Substantia nigra (tissue), 51 donors: ENCODE measurements at places on chromosomes 11 and 22.

GRCh38 chr11:122750049-122750448 lies 88.3 kb upstream of the CRTAM start:
- no peak for DNase-seq

DNA sequence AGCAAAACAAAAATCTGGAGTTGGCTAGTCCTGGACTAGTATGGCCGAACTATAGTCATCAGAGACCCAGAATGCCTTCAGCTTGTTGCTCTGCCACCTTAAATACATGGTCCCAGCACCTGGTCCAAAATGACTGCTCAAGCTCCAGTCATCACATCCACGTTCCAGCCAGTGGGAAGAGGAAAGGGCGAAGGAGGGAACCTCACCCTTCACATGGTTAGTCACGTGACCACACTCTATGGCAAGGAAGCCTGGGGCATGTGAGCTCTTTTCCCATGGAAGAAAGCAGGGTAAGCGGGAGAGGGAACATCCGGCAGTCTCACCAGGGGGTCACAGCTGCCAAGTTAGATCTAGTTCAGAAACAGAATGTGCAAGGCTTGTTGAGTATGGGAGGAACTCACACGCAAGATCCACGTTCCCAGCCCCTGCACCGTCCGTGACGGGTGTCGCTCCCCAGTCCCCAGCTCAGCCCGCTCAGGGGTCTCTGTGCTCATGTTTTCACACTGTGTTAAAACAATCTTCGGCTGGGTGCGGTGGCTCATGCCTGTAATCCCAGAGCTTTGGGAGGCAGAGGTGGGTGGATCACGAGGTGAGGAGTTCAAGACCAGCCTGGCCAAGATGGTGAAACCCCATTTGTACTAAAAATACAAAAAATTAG lies 1.9 kb upstream of the ANO9 start:
- DNase-seq = no peak

DNA sequence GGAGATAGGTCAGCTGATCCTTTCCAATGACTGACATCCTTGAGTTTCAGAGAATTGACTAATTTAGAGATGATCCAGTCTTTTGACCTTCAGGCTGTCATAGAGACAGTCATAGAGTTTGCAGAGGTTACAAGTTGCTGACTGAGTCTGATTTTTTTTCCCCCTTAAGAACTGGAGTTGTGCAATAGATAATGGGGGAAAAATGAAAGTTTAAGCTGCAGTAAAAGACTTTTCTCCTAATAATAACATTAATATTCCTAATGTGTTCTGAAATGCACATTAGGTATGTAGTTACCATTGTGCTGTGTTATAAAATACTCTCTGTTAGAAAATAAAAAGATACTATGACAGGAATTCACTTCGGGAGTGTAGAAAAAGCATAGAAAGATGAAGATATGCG lies 876.9 kb upstream of the RAG2 start:
- no peak for DNase-seq

DNA sequence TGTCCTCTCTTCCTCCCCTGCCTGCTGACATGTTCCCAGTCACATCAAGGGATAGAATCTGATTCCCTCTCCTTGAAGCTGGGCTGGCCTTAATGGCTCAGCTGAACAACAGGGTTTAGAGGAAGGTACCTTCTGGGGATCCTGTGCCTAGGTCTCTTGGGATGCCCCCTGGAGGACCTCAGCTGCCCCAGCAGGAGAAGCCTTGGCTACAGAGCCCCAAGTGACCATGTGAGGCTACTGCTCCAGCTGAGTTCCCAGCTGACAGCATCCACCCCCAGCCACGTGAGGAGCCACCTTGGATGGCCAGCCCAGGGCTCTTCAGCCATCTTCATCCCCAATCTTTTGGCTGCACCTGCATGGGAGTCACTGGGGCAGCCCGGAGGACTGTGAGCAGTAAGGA lies 1499.3 kb downstream of the TBC1D22A start:
- DNase-seq = no peak

GRCh38 chr11:75896843-75897419 lies 81.9 kb downstream of the UVRAG start:
- no peak for DNase-seq

GRCh38 chr11:60836866-60837515 lies 4.9 kb upstream of the CCDC86 start:
- no peak for DNase-seq

DNA sequence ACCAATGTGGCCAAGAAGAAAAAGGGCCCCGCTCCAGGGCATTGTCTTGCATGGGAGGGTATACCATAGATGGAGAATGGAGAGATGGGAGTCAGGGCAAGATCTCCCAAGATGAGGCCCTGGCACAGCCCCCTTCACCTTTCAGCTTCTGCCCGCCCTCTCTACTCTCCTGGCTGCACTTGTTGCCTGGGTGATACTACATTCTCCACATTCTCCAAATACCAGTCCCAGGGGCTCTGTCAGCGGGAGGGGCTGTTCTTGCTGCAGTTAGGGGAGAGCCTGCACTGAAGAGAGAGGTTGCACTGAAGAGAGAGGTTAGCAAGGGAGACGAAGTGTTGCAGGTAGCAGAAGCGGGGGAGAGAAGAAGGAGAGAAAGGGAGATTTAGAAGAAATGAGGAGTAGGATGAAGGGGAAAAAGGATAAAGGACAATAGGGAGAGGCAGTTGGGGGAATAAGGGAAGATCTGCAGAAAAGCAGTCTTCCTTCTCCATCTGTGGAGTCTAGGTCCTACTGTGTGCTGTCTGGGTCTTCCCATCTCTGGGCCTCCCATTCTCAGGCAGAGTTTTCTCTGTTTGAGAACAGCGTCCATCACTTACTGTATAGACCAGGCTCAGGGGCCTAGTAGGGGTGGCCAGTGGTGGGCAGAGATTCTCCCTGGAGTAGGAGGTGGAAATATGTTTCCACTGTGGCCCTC lies 8.0 kb downstream of the PHLDB1 start:
- no peak for DNase-seq

DNA sequence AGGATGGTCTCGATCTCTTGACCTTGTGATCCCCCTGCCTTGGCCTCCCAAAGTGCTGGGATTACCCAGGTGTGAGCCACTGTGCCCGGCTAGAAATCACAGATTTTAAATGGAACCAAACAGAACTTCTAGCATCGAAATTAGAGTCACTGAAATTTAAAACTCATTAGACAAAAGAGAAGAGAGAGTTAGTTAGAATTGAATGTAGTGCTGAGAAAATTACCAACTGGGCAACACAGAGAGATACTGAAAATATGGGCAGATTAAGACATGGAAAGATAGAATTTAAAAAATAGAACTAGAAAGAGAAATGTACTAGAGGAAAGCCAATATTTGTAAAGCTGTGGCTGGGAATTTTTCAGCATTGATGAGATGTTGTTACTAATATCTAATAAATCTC lies 217.9 kb downstream of the TBC1D22A start:
- no peak for DNase-seq

DNA sequence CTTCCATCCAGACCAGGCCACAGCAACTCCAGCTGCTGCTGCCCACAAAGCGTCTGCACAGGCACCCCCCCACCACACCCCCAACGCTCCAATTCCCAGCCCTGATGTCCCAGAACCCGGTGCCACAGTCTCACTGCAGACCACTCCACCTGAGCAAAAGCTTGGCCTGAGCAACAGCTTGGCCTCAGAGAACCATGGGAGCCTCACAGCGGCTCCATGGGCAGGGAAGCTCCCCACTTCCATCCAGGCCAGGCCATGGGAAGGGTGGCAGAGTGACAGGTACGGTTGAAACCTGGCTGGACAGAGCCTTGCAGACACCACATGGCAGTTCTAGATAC lies 13.2 kb downstream of the PLXNB2 start:
- no peak for DNase-seq

DNA sequence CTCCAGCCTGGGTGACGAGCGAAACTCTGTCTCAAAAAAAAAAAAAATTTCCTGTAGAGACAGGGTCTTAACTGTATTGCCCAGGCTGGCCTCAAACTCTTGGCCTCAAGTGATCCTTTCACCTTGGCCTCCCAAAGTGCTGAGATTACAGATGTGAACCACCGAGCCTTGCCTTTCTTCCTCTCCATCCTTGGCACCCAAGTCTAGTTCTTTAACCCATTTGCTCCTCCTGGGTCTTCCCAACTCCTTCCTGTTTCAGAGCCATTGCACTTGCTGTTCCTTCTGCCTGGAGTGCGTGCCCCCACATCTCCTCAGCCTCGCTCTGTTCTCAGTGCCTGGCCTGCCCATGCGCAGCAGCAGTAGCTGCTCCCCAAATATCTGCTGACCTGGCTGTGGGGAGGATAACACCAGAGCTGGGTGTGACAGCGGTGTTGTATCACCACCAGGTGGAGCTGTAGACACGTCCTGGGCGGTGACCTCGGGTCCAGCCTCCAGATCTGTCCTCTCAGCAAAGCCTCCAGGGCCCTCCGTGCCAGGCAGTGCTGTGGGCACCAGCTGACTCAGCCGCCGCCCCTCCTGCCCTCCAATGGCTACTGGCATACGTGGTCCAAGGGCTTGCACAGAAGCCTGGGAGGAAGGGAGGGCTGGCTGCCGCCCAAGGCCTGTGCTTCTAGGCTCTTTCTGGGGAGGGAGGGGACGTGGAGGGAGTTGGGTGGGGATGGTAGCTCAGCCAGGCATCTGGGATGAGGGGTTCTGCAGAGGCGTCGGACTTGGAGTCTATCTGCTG lies 22.0 kb downstream of the TEF start:
- DNase-seq = peak; percentile 92

DNA sequence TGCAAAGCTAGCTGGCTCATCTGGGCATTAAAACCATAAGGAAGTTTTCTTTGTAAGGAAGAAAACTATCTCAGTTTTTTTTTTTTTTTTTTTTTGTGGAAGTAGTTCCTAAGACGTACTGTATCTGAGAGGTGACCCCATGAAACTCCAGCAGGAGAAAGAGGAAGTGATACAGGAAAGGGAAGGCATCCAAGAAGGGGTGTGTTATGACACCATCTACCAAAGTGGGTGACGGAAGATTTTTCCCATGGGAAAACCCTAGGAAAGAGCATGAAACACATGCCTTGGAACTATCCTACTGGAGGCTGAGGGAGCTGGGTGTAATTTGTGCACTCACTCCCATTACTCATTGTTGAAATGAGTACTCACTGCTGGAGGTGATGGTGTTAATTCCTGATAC lies 63.8 kb upstream of the ARHGAP20 start:
- no peak for DNase-seq

DNA sequence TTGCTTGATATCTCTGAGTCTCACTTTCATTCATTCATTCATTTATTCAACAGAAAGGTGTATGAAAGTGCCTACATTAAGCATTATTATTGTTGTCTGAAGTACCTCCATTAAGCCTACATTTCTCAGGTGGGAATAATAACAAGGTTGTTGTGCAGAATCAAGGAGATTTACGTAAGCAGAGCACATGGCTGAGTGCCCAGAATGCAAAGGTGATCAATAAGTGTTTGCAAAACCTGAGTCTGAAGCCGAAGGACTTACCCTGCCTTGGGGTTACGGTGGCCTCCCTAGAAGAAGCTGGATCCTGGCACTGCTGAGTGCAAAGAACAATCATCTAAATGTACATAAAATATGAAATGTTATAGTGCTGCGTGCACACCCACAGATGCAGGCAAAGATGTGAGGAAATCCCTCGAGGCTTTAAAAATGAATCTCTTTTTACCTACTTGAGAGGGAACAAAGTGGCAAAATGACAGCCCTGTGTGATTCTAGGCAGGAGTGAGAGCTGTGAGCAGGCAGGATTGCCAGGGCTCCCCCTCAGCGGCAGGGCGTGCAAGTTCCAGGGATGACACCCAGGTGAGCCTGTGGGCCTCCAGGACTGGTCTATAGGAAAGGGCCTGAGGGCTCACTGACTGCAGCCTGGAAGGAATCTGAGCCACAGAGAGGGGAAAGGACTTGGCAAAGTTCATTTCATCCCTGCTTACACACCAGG lies 133.1 kb upstream of the TBCEL start:
- DNase-seq = no peak

- DNase-seq = no peak
These were observed 46.5 kb downstream of the ADM start for GRCh38 chr11:10351435-10351764.

- no peak for DNase-seq
These were observed 18.6 kb downstream of the EP300 start for GRCh38 chr22:41110968-41111367.

GRCh38 chr11:116928102-116928777 lies 90.8 kb upstream of the APOA1 start:
- DNase-seq = no peak

DNA sequence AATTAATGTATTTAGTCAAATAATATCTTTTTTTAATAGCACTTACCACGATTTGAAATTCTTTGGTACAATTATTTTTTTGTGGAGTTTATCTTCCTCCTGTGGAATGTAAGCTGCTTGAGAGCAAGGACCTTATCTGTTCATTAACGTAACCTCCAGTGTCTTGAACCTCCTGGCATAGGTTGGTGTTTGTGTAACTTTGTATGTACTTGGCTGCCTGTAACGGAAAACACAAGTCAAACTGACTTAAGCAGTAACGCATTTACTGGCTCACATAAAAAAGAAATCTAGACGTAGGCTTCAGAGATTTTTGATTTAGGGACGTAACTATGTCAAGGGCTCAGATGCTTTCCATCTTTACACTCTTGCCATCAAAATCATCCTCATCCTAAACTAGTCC lies 56.1 kb downstream of the ARHGEF12 start:
- no peak for DNase-seq

DNA sequence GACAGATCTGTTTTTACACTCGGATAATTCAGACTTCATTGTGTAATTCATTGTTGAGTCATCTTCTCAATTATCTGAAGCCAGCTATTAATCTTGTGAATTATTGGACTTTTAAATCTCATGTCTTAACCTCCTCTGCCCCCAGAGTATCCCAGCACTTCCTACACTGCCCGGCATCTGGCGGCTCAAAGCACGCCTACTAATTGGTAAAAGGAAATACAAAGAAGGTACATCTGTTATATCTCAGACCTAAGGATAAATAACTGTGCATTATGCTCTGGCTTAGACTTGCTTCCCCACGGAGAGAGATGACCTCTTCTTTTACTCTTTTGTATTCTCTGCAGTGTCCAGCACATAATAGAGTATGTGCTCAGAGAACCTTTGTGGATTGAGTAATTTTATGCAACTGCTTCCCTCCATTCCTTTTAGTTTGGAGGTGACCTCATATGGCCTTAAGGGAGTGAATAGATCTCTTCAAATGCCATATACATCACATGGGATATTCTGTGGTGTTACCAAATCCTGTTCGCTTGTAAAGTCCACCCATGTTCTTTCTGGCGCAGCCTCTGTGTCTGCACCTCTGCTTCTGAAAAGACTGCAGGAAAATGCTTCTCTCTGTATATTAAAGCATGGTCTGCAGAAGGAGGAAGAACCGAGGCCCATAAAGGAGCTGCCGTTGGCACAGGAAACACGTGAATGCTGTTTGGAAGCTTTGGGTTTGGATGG lies 125.6 kb upstream of the SORL1-AS1 start:
- no peak for DNase-seq

DNA sequence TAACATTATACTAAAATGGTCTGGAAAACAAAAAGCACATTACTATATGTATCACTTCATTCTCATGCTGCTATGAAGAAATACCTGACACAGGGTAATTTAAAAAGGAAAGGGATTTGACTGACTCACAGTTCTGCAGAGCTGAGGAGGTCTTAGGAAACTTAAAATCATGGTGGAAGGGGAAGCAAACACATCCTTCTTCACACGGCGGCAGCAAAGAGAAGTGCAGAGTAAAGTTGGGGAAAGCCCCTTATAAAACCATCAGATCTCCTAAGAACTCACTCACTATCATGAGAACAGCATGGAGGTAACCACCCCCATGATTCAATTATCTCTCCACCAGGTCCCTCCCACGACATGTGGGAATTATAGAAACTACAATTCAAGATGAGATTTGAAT lies 60.0 kb downstream of the FAM181B start:
- no peak for DNase-seq

- DNase-seq = no peak
These were observed 55.8 kb downstream of the IRAG1 start for GRCh38 chr11:10637731-10638151.
